ENCODE measurements at places on chromosomes 2 and 18.
A peak's percentile ranks its signal among the peaks of the same experiment; 100 is the strongest.

DNA sequence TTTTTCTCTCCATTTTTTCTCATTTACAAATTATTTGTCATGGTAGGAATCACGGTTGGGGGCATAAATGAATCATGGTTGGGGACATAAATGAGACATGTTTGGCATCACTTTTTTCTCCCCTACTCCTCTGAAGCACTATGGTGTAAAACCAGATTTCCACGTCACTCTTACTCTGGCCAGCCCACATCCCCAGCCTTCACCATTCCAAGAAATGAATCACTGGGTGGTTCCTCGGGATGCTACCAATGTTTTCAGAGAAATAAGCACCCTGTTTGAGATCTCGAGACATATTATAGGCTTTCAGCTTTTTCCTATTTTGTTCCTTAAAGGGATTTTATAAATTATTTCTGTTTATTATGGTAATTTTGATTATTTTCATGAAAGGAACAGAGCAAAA, 155.0 kb upstream of the SLC8A1 start:
- no peak for DNase-seq

GRCh38 chr2:143193121-143193520, 63.9 kb downstream of the ARHGAP15 start:
- no peak for DNase-seq

DNA sequence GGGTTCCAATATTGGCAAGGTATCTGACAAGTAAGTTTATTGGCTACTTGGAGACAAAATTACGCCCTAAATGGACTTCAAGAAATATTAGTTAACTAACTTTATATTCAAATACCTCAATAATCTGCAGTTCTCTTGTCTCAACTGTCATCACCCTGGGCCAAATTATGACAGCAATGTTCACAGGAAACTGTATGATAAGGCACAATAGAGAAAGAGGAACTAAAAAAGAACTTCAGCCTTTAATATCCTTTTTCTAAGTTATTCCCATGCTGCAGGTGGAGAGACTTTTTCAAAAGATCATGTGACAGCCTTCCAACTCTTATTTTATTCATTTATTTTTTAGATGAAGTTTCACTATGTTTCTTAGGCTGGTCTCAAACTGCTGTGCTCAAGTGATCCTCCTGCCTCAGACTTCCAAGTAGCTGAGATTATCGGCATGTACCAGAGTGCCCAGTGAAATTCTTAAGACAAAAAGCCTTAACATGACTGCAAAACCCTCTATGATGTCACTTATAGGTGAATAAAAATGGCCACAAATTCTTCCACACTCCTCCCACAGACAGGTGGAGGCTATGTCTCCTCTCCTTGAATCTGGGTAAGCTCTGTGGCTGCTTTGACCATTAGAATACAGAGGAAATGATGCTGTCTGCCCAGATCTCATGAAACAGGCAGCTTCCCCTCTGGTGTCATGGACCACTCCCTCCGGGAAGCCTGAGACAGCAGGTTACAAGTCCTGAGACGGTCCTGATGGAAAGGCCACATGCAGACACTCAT, 211.0 kb downstream of the TGIF1 start:
- DNase-seq = no peak

DNA sequence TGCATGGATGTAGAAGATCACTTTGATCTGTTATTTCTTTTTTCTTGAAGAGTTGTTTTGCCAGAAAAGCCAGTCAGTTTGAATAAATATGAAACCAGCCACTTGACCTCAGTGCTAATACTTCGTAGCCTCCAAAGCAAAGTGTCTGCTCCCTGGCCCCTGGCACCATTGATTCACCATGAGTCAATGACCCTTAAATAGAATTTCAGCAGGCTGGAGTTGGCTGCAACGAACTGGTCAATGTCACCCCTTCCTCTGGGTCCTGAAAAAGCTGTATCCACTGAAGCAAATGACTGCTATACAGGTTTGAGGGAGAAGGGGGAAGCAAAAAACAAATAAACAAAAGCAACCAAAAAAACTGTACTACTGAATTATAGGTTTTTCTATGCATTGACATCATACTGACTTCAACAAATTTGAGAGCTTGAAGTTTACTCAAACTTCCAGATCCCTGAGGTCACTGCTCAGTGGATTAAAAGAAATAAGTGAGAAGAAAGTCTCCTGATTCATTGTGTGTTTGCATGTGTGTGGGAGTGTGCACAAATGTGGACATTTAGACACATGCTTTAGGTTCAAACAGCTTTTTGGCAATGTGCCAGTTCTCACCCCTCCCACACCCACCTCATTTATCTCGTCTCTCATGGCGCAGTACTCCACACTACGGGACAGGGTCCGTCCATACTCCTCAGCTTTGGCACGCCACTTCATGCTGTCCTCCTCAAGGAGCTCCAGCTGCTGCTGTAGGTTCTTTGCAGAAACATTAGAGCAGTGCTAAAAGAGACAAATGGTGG, 58.1 kb upstream of the TTN start:
- DNase-seq = no peak

- no peak for DNase-seq
These were observed 21.2 kb downstream of the TGFA start for GRCh38 chr2:70532244-70532935.

DNA sequence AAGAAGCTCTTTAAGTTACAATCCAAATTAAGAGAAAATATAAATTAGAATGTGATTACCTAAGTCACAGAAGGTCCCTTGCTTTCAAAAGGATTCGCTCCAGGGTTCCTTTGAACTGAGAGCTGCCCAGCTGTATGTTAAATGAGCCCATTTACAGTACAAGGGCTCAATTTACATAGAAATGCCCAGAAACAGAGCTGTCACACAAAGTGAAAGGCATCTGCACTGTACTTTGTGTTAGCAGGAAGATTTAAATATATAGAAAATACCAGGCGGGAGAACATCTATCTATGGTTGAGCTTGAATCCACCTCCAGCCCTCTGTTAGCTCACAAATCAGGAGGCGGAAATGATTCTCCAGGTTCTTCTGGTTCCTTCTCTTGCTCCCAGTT, 272.9 kb downstream of the PAX3 start:
- no peak for DNase-seq

GRCh38 chr2:165369131-165369897, 100.2 kb upstream of the CSRNP3 start:
- DNase-seq = no peak

GRCh38 chr18:41457765-41458326, 497.2 kb upstream of the PIK3C3 start:
- no peak for DNase-seq

- DNase-seq = no peak
These were observed 3.2 kb upstream of the FAM98A start for GRCh38 chr2:33602201-33602830.

- no peak for DNase-seq
These were observed 7.4 kb upstream of the B3GNT7 start for GRCh38 chr2:231387904-231388724.

GRCh38 chr2:68200157-68200787, 42.6 kb downstream of the PNO1 start:
- DNase-seq = no peak

GRCh38 chr2:1594123-1594372, 150.3 kb downstream of the PXDN start:
- DNase-seq = no peak

GRCh38 chr18:69658685-69659084, 258.0 kb downstream of the DOK6 start:
- DNase-seq = no peak

- no peak for DNase-seq
These were observed 169.7 kb upstream of the SATB2 start for GRCh38 chr2:199627417-199627816.

GRCh38 chr2:168552450-168552856, 96.4 kb downstream of the CERS6 start:
- DNase-seq = no peak

DNA sequence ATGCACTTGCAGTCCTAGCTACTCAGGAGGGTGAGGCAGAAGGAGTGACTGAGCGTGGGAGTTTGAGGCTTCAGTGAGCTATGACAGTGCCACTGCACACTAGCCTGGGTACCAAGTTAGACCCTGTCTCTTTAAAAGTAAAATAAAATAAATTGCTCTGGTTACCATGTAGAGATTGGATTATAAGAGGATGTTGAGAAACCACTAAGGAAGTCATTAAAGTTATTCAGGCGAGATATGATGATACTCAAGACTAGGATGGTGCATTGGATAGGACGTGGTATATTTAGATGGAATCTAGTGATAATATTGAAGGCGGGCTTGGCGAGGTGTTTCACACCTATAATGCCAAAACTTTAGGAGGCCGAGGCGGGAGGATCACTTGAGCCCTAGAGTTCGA, 50.6 kb downstream of the BMPR2 start:
- no peak for DNase-seq

- no peak for DNase-seq
These were observed 18.2 kb downstream of the ACVR1 start for GRCh38 chr2:157857881-157858280.

GRCh38 chr2:220569112-220569897, 941.9 kb downstream of the SLC4A3 start:
- no peak for DNase-seq

DNA sequence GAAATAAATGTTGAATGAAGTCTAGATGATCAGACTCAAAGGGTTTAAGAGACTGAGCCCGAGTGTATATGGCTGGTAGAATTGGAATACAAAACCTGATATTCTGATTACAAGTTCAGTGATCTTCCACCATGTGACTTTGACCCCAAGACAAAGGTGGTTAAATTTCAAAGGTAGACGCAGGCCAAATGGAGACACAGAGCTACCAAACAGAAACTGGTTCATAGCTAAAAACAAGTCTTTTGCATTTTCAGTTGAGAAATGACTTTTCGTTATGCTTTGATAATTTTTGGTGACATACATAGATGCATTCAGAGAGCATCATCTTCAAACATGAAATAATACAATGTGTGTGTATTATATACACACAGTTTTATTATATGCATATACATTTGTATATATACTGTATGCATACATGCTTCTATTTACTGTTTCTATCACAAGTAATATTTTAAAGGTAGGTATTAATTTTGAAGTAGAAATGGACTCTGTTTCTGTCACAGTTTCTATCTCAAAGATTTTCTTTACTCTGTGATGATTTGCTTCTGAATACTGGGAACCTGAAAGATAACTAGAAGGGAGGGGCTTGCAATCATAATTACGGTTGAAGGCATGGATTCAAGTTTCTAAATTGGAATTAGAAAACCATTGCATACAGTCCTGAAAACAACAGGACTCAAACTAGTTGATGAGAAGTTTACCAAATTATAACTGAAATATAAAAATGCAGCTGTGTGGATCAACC, 142.3 kb downstream of the ABCA12 start:
- no peak for DNase-seq

DNA sequence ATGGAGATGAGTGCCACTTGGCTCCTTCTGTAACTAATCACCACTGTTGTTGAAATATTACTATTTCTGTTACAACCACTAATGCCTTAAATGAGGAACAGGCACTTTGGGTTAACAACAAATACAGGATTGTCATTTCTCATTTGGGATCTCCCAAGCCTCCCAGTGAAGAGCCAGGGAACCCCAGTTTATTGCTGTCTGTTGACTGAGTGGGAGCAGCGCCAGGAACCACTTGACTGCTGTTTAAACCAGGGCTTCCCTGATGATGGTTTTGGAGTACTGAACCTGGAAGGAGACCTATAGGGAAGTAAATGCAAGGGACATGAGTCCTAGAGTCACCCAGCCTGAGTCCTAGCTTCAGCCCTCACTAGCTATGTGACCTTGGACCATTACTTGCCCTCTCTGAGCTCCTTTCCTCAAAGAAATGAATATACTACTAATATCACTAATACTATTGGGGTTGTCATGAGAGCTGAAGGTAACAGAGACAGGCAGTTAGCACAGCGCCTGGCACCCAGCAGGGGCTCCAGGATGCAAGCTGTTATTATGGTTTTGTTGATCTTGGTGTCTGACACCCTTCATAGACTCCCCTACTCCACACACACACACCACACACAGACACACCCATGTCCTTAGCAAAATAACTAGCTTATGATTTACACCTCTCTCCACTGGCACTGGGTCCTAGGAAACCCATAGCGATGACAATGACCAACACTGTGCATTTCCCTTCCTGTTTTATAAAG, 104.2 kb upstream of the FZD7 start:
- DNase-seq = no peak

GRCh38 chr2:190343536-190344275, at the start of gene INPP1:
TSS of gene INPP1 (plus strand) at chr2:190343589. CDS start at chr2:190360103, 16,514 bp downstream.
- DNase-seq = peak; percentile 59

GRCh38 chr2:239271471-239271870, 129.3 kb downstream of the HDAC4 start:
- no peak for DNase-seq

DNA sequence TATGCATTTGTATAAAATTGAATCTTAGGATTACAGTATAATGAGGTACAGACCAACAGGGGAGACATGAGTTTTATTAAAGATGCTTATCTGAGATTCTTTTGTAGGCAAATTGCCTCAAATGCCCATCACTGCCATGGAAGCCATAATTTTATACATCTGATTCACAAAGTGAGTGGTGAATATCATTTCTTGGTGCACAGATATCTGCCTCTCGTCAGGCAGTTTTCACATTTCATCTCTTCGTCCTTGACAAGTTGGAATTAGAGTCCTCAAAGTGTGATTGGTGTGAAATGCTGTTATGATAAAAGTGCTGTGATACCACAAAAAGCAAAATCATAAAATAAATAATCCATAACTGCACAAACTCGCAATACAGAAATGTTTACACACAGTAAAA, 1602.8 kb upstream of the DDX18 start:
- no peak for DNase-seq

- DNase-seq = no peak
These were observed 81.2 kb downstream of the UGGT1 start for GRCh38 chr2:128172191-128172590.

DNA sequence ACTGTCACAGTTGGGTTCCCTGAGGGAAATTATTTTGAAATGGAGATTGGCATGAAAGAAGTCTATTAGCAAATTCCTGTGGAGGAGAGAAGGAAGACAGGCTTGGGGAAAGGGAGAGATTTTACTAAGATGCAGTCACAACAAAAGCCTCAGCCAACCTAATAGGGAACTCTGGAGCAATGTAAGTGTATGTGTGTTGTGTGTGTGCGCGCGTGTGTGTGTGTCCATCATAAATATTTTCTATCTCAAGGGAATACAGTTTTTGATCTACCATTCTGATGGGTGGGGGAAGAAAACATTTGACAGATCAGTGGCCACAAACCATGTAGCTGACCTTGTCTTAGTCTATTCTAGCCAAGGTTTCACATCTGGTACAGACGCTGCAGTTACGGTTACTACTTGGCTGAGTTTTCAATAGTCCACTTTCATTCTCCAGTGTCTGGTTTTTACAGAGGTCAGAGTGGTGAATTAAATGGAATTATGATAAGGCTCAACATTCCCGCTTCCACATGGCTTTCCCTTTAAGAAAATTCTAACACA, 72.6 kb downstream of the MREG start:
- DNase-seq = no peak

- no peak for DNase-seq
These were observed 4.0 kb downstream of the PTPN2 start for GRCh38 chr18:12879840-12880540.

GRCh38 chr2:46364797-46365457, 67.7 kb downstream of the EPAS1 start:
- DNase-seq = no peak

DNA sequence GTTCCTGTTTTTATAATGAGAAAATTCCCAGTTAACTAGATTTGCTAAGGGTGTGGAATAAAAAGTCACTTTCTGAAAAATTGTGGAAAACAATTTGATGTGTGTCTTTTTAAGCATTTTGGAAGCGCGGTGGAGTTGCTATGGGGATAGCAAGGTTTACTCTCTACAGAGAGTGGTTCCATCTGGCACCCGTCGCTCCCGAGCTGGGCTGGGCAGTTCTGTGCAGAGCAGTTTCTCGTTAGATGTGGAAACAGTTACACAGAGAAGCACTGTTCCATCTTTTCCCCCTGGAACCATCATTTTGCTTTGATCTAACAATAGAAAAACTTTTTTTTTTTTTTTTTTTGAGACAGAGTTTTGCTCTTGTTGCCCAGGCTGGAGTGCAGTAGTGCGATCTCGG, 17.4 kb downstream of the LDLRAD4 start:
- DNase-seq = no peak

All from pancreas (tissue), 10 donors.